Stimulated activated CD8-positive, alpha-beta memory T cell treated with anti-CD3 and anti-CD28 coated beads, Interleukin-15, amount 100 ng/mL, for 1 hour (primary cell): ENCODE measurements at places on chromosomes 13 and 19.

DNA sequence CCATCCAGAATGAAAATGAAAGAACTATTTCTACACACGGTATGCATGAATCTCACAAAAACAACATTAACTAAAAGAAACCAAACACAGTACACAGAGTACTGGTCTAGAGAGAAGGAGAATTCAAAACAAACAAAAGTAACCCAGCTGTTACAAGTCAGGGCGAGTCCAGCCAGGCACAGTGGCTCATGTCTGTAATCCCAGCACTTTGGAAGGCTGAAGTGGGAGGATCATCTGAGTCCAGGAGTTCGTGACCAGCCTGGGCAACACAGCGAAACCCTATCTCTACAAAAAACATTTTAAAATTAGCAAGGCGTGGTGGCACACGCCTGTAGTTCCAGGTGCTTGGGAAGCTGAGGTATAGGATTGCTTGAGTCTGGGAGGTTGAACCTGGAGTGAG, 1.7 kb upstream of the PSMC4 start:
- no peak for DNase-seq

DNA sequence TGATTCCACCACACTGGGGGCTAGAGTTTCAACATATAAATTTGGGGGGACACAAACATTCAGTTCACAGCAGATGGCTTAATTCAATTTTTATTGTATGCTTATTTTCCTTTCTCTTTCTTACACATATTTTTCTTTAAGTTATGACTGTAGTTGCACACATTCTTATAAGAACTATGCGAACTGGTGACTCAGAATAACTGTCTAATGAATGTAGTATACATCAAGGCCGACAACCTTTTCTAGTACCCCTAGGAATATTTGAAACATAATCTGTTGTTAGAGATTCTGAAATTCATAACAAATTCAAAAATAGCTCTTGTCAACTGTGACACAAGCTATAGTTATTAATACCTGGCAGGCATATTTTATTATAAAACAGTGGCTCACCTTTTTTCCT, 695.6 kb downstream of the PCDH9 start:
- no peak for DNase-seq

- no peak for DNase-seq
Observed at GRCh38 chr19:7505288-7505681, 10.6 kb upstream of the ZNF358 start.

- DNase-seq: no peak
Observed at GRCh38 chr13:32746474-32746873, 160.2 kb downstream of the PDS5B start.

DNA sequence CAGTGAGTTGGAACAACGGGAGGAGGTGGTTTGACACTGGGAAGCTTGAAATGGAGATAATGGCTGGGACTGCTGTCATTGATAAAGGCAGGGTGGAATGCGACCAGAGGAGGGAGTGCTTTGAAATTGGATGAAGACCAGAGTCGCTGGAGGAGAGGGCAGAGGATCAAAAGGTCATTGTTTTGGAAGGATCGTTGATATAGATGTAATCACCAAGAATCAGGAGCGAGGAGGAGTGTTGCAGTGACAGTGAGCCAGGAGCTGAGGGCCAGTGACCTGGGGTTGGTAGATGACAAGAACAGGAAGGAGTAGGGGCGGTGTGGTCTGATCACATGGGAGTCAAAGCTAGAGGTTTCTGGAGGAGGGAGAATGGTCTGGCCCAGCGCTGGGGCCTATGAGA, 25.3 kb downstream of the TM9SF2 start:
- DNase-seq: no peak
